SW 1271 (cell line): ENCODE measurements at places on chromosomes 4 and X.

- DNase-seq, result no peak
Observed at GRCh38 chr4:61520681-61521160, 320.6 kb downstream of the ADGRL3 start.

GRCh38 chr4:82984459-82984858 lies 26.2 kb downstream of the LIN54 start:
- peak; percentile 16 for DNase-seq

DNA sequence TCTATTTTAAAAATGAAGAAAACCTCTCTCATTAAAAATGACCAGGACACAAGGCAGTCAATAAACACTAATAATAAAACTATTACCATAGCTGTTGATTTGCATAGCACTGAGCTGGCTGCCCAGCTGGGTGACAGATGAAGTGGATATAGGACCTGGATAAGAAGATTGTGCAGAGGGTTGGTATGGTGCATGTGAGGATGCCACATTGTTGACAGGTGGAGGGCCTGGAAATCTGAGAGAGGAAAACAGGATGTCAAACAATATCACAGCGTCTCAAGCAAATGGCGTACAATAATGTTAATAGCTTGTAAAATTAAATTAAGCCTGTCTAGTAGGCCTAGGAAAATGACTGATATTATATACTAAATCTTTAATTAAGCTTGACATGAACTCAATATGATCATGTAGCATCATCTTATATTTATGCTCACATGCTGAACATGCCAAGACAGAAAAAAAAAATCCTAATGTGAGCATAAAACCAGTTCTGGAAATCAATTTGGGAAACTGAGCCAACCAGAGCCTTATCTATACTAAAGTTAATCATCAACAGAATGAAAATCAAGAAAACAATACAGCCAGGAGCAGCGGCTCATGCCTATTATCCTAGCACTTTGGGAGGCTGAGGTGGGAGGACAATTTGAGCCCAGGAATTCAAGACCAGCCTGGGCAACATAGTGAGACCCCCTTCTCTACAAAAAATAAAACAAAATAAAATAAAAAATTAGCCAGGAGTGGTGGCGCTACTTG lies 18.6 kb downstream of the SEC24D start:
- no peak for DNase-seq

DNA sequence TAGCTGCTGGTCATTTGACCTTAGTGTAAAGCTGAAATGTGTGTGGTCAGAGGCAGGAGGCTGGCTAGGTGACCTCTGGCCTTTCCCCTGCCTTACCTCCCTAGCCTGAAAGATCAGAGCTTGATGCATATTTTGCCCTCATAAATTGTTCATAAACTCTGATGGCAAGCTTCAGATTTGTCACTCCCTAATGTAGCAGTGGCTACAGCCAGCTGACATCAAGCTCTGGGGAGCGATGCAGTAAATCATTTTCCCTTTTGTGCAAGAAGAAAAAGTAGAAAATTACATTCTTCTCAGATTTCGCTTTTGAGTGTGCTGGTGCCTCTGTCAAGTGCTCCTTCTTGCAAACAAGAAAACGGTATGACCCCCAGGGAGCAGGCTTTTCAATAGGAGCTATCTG lies 87.7 kb upstream of the MAGEA4 start:
- DNase-seq, result no peak

- DNase-seq, result no peak
Observed at GRCh38 chr4:99572527-99573240, 1.9 kb upstream of the MTTP start.

GRCh38 chrX:13685126-13685763 lies 3.7 kb upstream of the RAB9A start:
- DNase-seq, result no peak

GRCh38 chrX:39613997-39614679 lies 483.6 kb downstream of the BCOR start:
- no peak for DNase-seq

- DNase-seq, result no peak
Observed at GRCh38 chr4:56752985-56753384, 68.5 kb downstream of the SPINK2 start.

DNA sequence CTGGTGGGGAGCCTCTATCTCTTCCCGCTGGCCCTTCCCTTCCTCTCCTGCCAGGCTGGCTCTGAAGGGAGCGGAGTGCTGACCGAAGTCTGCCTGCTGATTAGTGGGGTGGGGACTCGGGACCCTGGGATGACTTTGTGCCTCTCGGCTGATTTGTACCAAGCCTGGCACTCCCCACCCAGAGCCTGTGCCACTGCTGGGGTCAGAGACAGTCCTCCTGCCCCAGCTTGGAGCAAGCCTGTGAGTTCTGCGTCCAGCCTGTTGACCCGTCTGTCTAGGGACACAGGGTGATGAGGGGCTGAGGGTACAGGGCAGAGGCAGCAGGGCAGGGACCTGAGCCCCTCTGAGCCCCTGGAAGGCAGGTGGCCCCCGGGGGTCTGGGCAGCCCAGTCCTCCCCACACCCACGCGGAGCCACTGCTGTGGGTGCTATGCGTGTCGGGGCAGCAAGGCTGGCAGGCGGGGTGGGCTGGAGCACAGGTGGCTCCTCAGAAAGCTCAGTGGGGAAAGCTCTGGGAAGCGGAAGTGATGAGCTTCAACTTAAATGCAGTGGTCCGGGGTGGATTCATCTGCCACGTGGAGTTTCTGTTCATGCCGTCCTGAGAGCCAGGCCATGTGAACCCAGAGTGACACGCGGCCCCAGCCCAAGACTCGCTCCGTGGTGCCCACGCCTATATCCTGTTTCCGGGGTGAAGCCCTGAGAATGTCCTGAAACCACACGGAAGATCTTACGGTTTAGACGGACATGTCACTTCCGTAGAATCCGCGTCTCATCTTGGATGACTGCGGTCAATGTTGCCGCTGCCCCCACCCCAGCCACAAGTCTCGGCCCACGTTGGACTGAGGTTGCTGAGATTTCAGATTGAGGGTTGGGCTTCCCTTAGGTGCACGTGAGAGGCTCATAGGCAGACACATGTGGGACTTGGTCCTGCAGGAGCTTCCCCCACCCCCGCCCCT lies 21.1 kb upstream of the UVSSA start:
- DNase-seq, result no peak

- no peak for DNase-seq
Observed at GRCh38 chr4:10577508-10578426, 106.8 kb downstream of the CLNK start.

- no peak for DNase-seq
Observed at GRCh38 chrX:151974336-151975227, at the start of gene GABRE. Gene GABRE (minus strand): TSS chrX:151974676. CDS start chrX:151974625, 51 bp downstream.

- DNase-seq, result no peak
Observed at GRCh38 chrX:21373001-21373400, 1.2 kb upstream of the CNKSR2 start.

DNA sequence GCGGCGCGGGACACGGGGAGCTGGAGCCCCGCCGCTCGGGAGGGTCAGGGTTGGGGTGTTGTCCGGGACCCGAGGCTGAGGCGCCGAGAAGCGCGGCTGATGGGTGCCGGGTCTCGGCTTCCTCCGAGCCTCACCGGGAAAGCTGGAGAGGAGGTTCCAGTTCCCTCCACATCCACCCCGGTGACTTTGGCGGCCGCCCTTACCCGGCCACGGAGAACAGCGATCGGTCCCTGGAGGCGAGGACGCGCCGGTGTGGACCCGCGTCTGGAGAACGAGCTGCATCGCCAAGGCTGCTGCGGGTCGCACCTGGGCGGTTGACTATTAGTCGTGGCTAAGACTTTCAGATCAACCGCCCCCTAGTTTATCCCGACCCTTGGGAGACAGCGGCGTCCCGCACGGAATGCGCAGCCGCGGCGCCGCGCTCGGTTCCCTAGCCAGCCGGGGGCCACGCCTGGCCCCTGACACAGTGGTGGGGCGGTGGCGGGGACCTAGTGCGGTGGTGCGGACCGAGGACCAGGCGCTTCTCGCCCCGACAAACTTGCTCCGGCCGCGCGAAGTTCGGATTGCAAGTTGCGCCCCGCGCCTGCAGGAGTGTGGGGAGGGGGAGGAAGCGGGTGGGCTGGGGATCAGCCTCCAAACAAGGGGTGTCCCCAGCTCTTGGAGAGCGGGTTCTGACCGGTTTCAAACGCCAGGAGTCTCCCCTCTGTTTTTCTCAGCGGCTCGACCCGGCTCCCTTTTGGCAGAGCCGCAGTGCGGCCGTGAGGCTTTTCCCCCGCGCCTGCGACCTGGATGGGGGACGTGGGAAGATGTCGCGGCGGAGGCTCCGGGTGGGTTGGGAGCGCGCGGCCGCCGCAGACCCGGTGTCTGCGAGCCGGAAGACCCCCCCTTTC lies 568 bp downstream of the FHDC1 start:
- peak; percentile 3 for DNase-seq
